ENCODE measurements at places on chromosomes 7 and 10. TPM values are rescaled to one million over a fixed set of nuclear protein-coding genes. Genes with fewer than 3 reads are reported as not detected.
A peak's percentile ranks its signal among the peaks of the same experiment; 100 is the strongest.

Gene CTBP2
- total RNA-seq = 75.1 TPM

Gene SEM1
- total RNA-seq = 222 TPM

Gene FOXI2
- not detected for total RNA-seq

Gene ENTPD1
- not detected for total RNA-seq

Gene POR
- total RNA-seq = 53.4 TPM

Gene TBX20
- total RNA-seq = not detected

Gene TAS2R5
- 0.50 TPM for total RNA-seq

Gene GPC2
- total RNA-seq = 2.9 TPM

Gene FKBP6
- total RNA-seq = not detected

DNA sequence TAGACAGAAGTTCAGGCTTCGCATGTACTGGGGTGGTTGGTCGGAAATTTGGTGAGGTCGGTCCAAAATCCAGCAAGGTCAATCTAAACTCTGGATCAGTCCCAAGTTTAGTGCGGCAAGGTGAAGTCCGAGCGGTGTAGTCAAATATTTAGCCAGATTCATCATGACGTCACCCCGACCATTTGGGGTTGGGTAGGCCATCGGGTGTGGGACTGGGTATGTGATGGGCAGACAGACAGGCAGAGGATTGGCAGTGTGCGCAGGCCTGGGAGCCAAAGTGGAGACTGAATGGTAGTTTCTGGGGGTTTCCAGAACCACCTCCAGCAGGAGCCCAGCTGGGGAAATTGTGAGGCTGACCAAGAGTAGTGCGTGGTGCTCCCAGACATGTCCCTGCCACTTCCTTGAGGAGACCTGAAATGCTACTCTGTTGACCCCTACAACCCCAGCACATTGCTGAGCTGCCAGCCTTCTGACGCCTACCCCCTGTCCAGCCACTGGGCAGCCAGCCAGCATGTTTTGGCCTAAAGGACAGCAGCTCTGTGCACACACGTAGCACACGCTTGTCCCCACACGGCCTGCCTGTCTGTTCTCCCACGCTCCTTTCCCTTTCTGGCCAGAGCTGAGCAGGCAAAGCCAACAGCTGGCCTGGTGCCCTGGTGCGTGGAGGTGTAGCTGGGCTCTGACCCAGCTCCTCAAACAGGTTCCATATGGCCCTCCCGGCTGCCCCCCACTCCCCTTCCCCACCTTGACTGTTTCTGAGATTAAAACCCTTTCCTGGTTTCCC lies 55.9 kb downstream of the FAM241B start:
- no peak for DNase-seq

GRCh38 chr7:155692317-155692716 lies 47.9 kb downstream of the RBM33 start:
- no peak for DNase-seq

DNA sequence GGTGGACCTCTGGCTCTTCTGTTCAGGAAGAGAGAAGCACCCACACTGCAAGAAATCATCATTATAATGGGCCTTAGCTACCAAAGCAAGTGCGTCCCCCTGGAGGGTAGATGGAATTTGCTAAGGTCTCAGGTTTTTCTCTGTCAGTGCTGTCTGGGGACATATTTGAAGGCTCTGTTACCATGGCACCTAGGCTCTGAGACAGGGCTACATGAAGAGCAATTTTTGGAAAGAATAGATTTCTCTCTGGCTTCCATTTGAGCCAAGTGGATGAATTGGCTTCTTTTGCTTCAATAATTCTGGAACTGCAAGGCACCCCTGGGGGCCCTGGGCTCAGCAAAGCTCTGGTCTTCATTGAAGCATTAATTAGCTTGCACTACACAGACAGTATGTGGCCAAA lies 349.1 kb upstream of the GALNT17 start:
- DNase-seq = no peak

GRCh38 chr7:1851721-1852516 lies 181.8 kb downstream of the ELFN1 start:
- no peak for DNase-seq

DNA sequence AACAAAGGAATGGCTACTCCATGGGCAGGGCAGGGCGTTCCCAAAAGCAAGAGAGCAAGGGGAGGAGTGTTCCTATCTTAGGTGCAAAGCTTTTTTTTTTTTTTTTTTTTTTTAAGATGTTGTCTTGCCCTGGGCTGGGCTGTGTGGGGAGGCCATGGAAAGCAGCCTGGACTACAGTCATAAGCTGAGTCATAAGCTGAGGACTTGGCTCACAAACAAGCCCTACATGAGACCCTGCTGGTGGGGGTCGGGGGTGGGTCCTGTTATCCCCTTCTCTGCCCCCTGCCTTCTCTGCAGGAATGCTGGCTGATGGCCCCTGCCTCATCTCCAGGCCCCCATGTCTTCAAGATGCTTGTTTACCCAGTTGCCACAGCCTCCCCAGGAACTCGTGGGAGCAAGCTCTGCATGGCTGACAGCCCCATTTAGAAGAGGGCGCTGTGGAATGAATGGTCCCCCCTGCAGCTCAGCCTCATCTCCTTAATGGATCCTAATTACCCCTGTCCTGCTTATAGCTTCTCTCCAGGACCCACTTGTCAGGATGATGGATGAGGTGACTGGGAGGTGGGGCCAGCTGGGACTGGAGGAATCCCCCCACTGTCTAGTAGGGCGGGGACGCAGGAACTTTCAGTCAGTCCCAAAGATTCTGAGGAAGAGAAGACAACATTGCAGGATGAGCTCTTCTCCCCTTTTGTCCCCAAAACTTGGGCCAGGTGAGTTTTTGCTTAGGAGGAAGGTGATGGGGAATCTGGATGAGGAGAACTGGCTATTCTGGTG lies 340.8 kb upstream of the PODXL start:
- no peak for DNase-seq

DNA sequence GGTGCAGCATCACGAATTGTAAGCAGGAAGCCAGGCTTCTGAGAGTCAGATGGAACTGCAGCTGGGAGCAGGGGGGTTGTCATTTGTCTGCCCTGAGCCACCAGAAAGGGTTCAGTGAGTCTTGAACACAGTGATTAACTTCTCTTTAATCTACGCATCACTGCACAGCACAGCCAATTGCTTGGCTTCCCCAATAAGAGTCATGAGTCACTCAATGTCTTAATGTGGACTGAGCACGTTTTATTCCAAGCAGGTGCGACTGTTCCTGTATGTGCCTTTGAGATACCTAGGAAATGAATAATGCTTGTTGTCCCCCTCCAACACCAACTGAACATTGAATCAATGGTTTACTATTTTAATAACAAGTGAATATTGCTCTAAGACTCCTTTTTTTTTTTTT lies 26.0 kb upstream of the PLEKHA1 start:
- no peak for DNase-seq

- DNase-seq = no peak
These were observed 907 bp upstream of the VPS50 start for GRCh38 chr7:93231259-93231658.

DNA sequence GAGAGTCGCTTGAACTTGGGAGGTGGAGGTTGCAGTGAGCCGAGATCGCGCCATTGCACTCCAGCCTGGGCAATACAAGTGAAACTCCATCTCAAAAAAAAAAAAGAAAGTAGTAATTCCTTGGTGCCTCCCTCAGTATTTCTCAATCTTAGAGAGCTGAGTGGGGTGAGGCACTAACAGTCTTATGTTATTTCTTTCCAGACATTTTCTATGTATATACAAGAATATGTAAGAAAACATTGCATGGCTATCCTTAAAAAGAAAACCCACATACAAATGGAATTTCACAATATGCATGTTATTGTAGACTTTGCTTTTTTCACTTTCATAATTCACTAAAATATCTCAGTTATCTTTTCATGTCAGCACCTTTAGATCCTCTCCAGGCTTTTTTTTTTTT lies 13.6 kb upstream of the SLF2 start:
- DNase-seq = no peak

DNA sequence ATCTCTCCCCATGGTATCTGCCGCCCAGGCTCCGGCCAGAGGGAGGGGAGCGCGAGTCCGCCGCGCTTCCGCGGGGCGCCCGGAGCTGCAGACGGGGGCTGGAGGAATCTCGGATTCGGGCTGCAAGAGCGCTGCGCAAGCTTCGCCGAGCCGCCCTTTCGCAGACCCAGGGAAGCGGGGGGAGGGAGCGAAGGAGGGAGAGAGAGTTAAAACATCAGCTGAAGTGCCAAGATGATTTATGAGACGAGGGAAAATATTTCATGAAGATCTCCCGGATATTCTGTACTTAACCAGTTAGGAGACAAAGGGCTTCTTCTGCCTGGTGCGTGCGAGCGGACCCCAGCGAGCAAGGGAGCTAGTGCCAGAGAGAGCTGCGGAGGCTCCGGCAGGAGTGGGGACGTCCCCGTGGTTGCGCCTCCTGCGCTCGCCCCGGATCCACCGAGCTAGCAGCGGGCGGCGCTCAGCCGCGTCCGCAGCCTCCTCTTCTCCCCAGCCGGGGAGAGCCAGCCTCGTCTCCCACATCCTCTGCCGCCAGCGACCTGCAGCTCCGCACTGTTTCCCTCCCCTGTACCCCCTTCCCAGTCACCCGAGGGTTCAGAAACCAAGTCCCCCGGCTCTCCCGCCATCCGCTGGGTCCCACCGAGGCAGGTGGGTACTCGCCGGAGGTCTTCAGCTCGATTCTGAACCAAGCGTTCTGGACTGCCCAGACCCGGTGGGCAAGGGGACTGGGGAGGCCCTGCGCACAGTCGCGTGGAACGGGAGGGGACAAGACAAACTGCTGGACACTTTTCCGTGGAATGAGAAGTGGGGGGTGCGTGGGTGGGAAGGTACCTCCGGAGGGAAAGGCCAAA lies 1.0 kb upstream of the PAX2 start:
- DNase-seq = no peak

DNA sequence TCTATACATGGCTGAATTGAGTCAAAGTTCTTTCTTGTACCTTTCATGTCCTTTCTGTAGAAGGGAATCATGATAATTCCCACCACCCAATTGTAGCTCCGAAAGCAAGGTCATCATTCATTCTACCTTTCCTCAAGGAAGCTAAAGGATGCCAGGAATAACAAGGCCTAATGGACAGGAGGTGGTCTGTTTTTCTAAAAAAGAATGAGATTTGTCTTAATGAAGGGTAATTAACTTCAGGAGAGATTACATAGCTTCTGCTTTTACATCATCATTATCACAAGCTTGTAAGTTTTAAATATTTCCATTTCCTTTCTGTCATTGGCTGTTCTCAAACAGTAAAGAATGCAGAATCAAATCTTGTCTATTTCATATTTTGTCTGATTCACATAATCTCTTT lies 249.5 kb upstream of the SORCS1 start:
- DNase-seq = no peak

GRCh38 chr7:157496416-157497275 lies 159.8 kb downstream of the DNAJB6 start:
- DNase-seq = no peak

DNA sequence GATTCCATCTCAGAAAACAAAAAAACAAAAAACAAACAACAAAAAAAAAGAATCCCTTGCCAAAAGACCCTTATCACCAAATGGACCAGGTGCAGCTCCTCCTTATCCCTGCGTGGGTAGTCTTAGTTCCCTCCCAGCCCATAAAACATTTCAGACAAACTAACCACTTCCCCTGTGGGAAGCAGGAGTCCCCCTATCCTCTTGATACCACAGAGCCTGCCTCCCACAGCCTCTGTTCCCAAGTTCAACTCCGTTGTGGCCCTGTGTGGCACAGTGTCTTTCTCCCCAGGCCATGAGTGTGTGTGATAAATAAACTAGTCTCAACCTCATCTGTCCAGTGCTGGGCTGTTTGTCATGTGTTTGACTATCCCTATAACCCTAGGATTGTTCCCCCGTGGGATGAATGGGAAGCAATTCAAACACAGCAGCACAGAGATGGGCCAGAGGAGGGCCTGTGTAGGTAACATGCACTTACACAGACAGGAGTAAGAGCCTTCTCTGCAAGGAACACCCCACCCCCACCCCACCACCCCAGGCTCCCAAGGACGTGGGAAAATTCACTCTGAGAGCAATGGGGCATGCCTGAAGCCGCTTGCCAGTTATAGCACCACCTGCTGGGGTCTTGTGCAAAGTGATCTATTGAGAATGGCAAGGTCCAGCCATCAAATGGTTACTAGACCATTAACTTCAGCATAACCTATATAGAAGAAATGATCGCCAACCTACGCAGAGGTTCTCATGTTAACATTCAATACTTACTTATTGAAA lies 147.1 kb upstream of the GHITM start:
- peak; percentile 30 for DNase-seq

DNA sequence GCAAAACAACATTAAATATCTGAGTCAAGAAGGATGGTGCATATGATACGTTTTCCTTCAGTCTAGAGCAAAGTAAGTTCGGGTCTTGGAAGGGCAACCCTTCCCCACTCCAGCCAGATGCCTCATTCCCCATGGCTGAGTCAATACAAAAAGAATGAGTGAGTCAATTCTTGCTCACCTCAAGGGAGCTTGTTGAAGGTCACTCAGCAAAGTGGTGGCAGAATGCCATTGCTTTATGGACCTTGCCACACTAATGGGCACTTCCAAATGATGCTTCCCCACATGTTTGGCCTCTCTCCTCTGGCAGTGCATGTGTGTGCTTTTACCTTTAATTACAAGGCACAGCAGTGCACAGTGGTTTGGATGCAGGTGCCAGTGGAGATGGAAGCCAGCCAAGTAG lies 296.5 kb downstream of the SORCS3 start:
- no peak for DNase-seq

GRCh38 chr10:86651631-86652331 lies 2.6 kb upstream of the OPN4 start:
- no peak for DNase-seq

GRCh38 chr7:77935652-77936348 lies 137.2 kb downstream of the PHTF2 start:
- no peak for DNase-seq

- DNase-seq = no peak
These were observed 88.0 kb downstream of the CFTR start for GRCh38 chr7:117567781-117568180.

Data from NCI-H460 (cell line).